ENCODE measurements at places on chromosomes 1 and 21. TPM values are rescaled to one million over a fixed set of nuclear protein-coding genes. Genes with fewer than 3 reads are reported as not detected.

- no peak for DNase-seq
These were observed 15.8 kb downstream of the COLGALT2 start for GRCh38 chr1:184021728-184022127.

DNA sequence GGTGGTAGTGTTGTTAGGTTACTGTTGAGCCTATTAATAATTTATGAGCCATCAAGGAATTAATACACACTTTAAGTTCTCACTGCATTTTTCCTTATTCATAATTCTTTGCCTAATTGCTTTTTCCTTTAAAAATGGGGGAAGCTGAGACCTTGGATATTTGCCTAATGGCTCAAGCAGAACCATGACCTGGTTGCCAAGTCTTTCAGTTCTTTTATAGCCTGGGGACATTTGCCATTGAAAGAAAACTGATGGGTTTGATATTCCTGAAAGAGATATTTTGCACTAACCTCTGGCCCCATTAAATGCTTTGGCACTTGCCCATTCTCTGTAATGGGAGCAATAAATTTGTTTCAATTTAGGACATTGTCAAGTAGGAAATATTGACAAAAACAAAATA is 18.5 kb upstream of the LRRC53 start:
- no peak for DNase-seq

GRCh38 chr1:208204779-208205178 is 39.4 kb downstream of the PLXNA2 start:
- DNase-seq = no peak

GRCh38 chr1:236568285-236568894 is 35.9 kb downstream of the HEATR1 start:
- no peak for DNase-seq

DNA sequence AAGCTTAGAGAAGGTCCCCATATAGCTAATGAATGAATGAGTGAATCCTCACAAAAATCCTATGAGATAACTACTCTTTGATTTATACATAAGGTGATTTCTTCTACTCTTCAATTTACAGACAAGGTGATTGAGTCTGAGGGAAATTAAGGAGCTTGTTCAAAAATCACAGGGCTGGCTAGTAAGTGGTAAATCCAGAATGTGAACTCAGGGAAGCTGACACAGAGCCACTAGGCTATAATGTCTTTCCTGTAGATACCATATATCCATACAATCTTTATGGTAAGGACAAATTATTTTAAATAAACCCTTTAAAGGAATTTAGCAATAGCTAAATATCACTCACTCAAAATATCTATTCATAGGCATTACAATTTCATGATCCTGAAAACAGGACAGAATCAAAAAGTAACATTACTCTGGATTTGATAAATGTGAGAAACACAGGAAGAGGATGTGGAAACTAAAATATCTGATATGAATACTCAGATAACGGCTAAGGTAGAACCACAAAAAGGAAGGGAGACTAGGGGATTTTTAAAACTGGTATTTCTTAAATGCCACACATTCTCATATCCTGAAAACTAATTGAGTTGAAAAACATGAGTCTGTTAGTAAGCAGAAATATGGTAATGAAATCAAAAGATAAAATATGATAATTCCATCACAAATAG is 108.2 kb downstream of the NBPF12 start:
- no peak for DNase-seq

- no peak for DNase-seq
These were observed 4.6 kb downstream of the S100B start for GRCh38 chr21:46600305-46600704.

DNA sequence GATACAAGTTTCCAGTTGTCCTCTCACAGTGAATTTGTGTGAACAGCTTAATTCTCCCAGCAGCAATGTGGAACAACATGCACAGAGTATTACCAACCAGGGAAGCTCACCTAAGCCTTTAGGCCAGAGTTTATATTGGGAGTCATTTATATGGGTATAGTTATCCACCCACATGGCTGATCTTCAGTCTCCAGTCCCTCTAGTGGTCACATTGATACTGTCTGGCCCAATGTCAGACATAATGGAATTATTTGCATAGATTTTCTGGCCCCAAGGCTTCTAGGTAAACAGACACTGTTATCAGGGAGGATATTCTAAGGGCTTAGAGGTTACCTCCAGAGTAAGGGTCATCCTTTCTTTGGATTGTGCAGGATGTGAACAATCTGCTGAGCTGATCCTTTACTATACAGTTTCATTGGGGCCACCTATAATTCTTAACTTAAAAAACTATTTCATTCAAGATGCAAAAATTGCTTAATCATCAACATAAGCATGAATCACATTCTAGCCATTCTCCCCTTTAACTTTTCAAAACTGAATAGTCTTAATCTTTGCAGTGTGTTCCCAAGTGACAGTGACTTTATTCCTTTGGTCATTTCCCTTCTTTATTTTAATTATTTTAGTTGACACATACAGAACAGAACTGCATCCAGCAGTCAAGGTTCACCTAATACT is 210.9 kb downstream of the LTN1 start:
- DNase-seq = no peak

GRCh38 chr1:24101796-24102586 is 9.9 kb downstream of the MYOM3 start:
- DNase-seq = no peak

DNA sequence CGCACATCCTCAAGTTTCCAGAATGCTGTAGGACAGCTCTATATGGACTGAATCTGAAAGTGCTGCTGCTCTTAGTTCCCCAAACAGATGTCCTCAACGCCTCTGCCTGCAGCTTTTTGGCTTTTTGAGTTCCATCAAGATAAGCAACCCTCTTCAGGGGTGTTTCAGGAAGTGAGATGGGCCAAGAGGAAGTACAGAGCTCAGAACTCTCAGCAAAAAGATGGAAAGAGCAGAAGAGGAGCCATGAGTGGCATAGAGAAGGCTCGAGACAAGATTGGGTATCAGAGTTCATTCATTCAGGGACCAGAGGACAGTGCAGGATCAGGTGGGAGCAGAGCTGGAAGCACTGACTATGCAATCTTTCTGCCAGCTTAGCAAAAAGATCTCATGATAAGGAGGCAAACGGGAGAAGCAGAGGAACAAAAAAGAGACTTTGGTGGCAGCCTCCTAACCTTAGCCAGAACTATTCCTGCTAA is at the start of the genes ADORA3 and TMIGD3:
Gene ADORA3 (minus strand): TSS at position 49 of the 476 bp plus-strand sequence. CDS start 279 bp downstream, outside the sequence.
Gene TMIGD3 (minus strand): TSS at position 49 of the 476 bp plus-strand sequence. CDS start 279 bp downstream, outside the sequence.
- DNase-seq = no peak

GRCh38 chr1:59006289-59006658 is 222.4 kb upstream of the JUN start:
- DNase-seq = no peak

GRCh38 chr1:229249854-229250644 is 20.9 kb upstream of the RAB4A start:
- DNase-seq = no peak

DNA sequence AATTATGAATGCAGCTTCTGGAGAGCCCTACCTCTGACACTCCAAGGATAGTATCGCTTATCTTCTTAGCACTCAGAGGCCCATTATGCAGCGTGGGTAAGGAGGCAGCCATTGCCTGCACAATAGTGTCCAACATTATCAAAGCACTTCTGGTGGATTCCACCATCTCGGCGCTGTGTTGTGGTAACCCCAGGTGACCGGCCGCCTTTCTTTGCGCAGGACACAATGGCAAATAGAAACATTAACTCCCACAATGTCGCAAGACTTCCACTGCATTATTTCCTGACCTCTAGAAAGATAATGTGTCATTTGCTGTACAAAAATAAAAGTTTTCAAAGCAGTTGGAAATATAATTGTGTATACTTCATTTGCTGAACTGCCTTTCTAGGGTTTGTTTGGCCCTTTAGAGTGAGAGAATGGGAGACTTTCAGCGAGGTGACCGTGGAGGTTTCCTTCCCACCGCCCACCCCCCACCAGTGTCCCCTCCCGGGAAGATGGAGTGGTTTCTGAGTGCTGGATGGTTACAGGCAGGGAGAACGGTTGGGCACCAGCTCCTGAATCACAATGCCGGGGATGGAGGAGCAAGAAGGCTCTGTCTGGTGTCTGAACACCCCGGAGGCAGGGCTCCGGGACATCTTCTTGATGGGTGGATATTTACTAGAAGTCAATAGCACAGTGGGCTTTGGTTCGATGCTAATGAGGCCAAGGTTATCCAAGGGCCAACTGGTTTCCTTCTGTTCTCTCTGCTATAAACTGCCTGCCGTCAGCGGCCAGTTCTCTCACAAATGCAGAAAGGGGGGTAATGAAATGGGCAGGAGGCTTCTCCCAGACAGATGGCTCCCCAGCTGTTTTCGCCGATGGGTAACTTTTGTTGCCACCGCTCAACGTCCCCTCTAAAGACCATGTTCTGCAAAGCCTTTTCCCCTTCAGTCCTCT is 215.4 kb upstream of the PROX1 start:
- DNase-seq = no peak

- DNase-seq = no peak
These were observed 32.2 kb downstream of the FAM177B start for GRCh38 chr1:222769181-222769580.

DNA sequence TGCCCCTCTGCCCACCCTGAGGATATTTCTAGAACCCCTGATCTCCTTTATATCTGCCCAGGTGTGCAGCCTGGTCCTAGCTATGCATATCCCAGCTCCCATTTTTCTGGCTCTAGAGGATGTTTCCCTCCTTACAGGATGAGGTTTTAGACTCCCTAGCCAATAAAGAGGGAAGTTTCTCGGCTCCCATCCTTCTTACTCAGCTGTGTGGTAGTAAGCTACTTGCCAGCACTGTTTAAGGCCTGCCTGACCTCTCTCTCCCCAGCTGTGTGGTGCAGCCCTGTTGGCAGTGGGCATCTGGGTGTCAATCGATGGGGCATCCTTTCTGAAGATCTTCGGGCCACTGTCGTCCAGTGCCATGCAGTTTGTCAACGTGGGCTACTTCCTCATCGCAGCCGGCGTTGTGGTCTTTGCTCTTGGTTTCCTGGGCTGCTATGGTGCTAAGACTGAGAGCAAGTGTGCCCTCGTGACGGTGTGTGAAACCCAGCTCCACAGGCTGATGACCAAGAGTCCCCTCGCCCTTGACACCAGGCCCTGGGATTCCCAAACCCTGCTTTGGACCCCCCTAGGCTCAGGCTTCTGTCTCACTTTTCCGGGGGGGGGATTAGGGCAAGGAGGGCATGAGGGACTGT is 7.8 kb upstream of the P3R3URF start:
- no peak for DNase-seq

DNA sequence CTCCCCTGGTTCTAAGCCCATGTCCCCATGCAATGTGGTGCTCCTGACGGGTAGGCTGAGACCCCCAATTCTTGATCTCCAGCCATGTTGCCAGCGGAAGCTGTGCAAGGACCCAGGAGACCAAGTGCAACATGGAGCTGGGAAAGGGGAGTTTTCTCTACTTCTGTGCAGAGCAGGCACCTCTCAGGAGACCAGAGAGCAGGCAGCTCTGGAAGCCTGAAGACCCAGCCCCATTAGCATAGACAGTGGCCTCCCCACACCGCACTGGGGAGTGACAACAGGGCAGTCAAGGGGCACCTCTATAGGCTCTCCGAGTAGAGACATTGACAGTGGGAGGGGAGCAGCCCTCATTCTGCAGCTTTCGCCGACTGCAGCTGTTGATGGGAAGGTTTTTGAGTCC is 410.2 kb downstream of the MATN1 start:
- DNase-seq = no peak

DNA sequence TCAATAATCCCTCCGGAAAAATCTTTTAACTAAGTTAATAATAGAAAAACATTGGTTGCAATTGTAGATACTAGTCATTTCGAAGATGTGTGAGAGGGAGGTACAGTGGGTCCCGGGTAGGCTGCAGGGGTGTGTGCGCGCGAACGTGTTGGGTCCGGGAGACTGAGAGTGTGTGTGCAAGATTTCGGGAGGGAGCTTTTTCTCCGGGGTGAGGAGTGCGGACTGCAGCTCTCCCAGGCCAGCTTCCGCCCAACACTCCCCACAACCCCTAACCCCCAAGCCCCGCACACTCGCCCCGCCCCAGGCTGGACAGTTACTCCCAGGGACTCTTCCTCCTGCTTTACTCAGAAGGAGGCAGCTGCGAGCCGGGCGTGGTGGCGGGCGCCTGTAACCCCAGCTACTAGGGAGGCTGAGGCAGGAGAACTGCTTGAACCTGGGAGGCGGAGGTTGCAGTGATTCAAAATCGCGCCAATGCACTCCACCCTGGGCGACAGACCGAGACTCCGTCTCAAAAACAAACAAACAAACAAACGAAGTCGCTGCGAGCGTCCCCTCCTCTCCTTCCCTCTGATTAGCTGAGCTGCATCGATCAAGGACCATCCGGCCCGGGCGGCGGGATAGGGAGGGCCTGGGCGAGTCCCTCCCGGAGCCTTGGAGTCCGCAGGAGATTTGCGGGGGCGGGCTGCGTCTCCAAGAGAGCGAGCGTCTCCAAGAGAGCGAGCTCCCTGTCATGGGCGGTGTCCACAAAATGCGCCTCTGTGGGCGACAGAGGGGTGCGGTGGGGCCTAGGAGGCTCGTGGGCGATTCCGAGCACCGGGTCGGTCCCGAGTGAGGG is 28.3 kb upstream of the PPM1J start:
- no peak for DNase-seq

DNA sequence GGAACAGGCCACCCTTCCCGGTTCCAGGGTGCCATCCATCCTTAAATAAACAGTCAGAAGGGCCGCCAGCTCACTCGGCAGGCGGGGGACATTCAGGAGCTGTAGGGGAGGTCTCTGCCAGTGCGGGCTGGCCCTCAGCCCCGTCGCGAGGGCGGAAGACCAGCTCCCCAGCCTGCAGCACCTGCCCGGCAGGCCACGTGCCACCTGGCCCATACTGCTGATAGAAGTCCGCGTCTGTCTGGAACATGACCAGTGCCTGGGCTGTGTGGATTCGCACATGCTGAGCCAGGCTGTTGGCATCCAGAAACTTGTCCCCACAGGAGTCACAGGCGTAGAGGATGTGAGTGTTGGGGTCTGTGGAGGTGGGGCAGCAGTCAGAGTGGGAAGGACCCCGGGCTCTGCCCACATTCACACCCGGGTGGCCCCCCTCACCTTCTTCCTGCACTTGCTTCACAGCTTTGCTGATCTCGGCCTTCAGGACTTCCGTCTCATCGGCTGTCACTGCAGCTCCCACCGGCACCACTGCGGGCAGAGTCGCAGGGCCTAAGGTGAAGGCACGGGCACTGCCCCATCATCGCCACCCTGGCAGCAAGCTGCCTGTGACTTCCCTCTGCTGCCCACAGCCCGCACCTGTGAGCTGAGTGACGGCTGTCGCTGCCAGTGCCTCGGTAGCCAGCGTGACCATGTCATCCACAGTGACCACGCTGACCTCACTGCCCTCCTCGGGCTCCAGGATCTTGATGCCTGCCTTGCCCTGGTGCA is 33.8 kb downstream of the ZBTB17 start:
- DNase-seq = peak; percentile 57

DNA sequence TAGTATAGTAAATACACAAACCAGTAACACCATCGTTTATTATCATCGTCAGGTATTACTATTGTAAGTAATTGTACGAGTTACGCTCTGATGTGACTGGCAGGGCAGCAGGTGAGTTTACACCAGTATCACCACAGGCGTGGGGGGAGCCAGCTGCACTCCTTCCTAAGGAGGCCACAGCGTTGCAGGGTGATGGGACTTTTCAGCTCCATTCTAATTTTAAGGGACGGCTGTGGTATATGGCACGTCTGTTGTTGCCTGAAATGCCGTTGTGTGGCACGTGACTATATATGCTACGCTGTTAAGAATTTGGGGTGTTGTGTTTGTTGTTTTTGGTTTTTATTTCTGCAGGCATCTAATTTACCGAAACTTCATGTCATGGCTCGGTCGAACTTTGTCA is 164.8 kb upstream of the COL6A1 start:
- no peak for DNase-seq

GRCh38 chr1:17886386-17886785 is 131.3 kb downstream of the ACTL8 start:
- DNase-seq = no peak

The PTPRC gene
- 99.3 TPM for total RNA-seq

The FCRL5 gene
- 0.09 TPM for total RNA-seq

The HIVEP3 gene
- total RNA-seq = 5.0 TPM

The C4BPA gene
- not detected for total RNA-seq

The NPHS2 gene
- not detected for total RNA-seq

The HUNK gene
- total RNA-seq = 0.44 TPM

The CAPN8 gene
- not detected for total RNA-seq

The AMY2A gene
- total RNA-seq = not detected
